Stimulated activated naive CD8-positive, alpha-beta T cell treated with anti-CD3 and anti-CD28 coated beads, Interleukin-15, amount 100 ng/mL, for 72 hours (primary cell): ENCODE measurements at places on chromosomes 1 and 21.

DNA sequence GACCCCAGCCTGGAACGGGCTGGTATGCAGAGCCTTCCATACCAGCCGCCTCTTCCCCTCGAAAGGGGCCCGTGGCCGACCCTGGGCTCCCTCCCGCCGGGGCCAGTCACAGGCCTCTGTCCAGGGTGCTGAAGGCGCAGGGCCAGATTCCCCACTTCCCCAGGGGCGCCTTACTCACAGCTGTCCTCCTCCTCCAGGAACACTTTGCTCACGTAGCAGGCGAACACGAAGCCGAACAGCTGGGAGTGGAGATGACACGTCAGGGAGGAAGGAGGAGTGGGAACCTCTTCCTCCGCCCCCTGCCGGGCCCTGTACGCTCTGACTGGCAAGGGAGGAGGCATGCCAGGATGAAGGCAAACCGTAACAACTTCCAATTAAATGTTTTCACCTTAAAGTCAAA is 57.3 kb downstream of the NKAIN1 start:
- peak; percentile 37 for DNase-seq

- DNase-seq = no peak
Observed at GRCh38 chr1:215083383-215083961, 935 bp downstream of the KCNK2 start.

- no peak for DNase-seq
Observed at GRCh38 chr1:15693371-15693770, 9.3 kb downstream of the PLEKHM2 start.

DNA sequence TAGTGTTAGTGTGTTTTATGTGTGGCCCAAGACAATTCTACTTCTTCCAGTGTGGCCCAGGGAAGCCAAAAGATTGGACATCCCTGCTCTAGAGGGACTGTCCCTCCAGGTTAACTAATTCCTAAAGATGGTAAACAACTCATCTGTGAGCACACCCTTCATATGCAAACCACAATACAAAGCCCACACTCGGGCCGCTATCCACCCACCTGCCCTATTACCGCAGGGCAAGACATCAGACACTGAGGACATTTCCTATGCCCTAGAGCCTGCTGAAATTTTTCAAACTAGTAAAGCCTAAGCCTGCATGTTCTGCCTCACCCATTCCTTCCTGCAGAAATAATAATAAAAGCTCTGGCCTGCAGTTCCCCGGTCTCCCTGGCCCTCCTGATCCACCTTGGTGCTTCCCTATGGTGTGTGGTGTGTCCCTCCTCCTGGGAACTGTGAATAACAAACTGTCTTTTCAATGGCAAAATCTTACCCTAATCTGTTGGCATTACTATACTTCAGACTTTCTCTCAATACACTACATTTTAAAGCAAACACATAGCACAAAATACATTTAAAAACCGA is 39.3 kb upstream of the NTPCR start:
- DNase-seq = no peak

- DNase-seq = no peak
Observed at GRCh38 chr21:18424276-18424675, 20.7 kb upstream of the TMPRSS15 start.

DNA sequence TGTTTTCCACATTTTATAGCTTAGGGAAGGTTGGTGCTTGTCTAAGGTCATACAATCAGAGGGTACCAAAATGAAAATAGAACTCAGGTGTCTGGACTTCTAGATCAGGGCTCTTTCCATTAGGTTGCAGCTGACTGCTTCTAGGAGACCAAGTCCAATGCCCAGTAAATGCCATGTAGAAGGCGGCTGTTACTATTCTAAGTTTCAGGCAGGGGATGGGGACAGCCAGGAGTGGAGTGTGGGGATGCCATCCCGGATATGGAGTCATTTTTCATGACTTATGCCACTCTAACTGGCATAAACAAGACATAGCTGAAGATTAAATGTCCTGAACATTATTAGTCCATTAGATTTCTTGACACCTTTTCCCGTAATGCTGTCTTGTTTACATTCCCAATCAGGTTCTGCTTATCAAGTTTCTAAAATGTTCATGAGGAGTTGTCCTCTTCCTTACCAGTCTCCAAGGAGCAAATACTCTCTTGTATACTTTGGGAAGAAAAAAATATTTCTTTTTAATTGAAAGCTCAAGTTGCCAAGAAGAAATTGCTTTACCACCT is 31.5 kb downstream of the XCL1 start:
- DNase-seq = no peak

GRCh38 chr1:114397601-114398000 is 113.4 kb downstream of the TRIM33 start:
- DNase-seq = no peak

- no peak for DNase-seq
Observed at GRCh38 chr1:186761358-186761757, 67.4 kb upstream of the PLA2G4A start.

- peak; percentile 18 for DNase-seq
Observed at GRCh38 chr21:15732290-15732995, 2.7 kb downstream of the USP25 start.

DNA sequence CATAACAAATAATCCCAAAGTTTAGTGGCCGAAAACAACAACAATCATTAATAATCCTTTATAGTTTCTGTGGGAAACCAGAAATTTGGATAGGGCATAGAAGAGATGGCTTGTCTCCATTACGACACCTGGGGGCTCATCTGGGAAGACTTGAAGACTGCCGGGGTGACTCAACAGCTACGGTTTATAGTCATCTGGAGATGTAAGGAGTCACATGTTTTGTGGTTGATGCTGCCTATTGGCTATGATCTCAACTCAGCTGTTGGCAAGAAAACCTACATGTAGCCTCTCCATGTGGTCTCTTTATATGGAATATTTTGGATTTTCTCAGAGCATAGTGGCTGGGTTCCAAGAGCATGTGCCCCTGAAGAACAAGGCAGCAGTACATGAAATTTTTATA is 29.3 kb upstream of the TSPAN2 start:
- DNase-seq = no peak

DNA sequence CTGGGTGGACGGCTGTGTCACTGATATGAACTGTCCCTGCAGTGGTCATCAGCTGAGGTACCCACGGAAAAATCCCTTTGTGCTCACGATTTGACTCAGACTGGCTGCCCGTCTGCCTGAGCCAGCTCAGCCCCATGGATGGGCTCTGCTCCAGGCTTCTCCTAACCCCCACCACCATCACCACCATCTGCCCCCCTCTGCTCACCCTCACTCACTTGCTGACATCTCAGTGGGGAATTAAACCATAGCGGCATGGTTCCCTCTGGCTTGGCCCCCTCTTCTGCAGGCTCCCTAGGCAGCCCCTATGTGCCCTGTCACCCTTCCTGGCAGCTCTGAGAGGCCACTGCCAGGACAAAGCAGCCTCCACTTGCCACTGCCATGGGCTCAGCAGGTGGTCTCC is 17.3 kb downstream of the SLC6A9 start:
- no peak for DNase-seq

DNA sequence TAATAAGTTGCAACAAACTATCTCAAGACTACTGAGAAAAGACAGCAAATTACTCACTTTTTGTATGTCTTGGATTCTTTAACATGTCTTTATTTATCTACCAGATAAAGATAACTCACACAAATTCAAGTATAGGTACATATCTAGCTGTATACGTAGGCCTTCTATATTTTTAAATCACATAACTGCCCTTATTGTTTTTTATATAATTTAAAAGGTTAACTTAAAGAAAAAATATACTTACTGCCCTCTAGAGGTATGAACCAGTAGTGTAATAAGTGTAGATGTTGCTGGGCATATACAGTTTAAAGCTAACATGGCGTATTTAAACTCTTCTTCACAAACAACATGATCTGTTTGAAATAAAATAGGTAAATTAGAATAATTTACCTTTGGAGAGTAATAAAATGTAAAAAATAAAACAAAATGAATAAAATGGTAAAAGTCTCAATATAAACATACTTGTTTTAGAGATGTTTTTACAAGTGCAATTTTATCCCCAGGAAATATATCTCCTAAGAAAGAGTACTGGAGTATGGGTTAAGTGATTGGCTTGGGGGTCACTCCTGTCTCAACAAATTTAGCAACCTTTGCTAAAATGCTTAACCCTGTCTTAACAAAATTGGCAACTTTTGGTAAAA is 235.2 kb downstream of the KCNT2 start:
- DNase-seq = no peak

DNA sequence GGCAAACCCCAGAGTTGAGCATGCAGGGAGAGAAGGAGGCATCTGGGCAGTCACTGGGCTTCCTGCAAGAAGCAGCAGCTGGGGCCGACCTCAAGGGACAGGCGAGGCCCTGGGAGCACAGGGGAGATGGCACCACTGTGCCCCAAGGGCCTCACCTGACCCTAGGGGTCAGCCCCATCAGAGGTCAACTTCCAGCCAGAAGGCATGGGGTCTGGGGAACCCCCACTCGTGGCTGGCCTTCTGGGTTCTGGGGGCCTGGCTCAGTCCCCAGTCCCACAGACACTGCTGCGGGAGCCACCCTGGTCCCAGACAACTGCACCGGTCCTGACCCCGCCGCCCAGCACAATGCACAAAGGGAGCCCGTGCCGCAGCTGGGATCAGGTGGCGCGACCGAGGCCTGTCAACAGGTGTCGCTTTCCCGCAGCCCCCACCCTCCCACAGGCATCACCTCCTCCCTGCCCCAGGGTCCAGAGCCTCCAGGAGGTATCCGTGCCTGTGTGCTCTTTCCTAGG is 6.2 kb downstream of the WNT9A start:
- no peak for DNase-seq

GRCh38 chr1:45796946-45797345 is 6.5 kb upstream of the MAST2 start:
- DNase-seq = no peak

DNA sequence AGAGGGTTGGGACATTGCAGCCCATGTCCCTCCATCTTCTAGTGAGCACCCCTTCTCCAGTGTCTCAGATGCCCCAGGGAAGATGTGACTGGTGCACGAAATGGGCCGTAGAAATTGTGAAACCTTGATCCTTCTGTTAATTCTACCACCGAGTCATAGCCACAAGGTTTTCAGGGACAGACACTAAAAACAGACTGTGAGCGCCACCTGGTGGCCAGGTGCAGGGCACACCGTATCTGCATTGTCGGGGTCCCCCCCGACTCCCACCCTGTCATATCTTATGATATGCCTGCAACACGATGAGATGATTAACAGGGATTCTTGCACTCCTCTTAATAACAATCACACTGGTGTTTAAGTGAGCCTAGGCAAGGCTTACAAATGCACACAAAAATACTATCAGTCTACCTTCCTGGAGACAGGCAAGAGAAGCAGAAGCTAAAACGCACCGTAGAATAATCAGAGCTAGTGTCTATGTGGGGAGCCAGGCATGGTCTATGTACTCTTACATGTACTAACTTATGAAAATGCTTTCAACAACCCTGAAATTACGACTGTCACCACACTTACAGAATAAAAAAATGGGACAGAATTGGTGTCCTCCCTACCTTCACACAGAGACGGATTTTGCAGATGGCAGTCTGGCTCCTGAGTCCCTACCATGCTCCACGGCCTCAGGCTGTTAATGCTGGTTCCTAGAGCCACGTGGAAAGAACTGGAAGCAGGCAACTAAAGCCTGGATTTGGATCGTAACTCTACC is 57.9 kb downstream of the FHAD1 start:
- peak; percentile 64 for DNase-seq

GRCh38 chr21:44952929-44953627 is 13.2 kb downstream of the SLX9 start:
- DNase-seq = no peak

GRCh38 chr1:94921977-94922376 is 4.9 kb downstream of the CNN3 start:
- no peak for DNase-seq

GRCh38 chr1:63199706-63200335 is 122.5 kb upstream of the FOXD3 start:
- no peak for DNase-seq

GRCh38 chr1:96944432-96945092 is 223.0 kb downstream of the PTBP2 start:
- DNase-seq = no peak

DNA sequence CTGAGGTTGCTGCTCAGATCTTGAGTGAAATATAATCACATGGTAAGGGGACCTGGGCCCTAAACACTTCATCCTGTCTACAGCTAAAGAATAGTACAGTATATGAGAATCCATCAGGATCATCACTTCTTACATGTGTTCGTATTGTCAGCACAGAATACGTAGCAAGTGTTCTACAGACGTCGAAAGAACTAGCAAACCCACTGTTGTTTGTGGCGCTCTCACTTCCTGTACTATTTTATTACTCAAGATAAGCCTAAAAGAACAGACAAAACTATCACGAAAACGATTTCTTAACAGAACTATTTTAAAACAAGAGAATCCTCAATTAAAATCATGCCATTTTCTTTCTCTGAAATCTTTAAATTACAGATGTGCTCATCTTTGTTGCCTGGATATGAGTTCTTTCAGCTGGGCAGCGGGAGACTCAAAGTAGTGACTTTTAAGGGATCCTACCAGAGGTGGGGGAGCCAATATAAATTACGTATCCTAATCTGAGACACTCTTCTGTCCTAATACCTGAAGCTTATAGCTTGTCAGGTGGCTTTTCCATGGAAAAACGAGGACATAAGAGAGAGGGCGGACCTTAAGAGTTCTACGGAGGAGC is 724 bp downstream of the ST7L start:
- peak; percentile 17 for DNase-seq

- no peak for DNase-seq
Observed at GRCh38 chr21:38494251-38494642, 4.0 kb downstream of the ERG start.

- no peak for DNase-seq
Observed at GRCh38 chr21:32782698-32783097, 11.1 kb upstream of the PAXBP1 start.

DNA sequence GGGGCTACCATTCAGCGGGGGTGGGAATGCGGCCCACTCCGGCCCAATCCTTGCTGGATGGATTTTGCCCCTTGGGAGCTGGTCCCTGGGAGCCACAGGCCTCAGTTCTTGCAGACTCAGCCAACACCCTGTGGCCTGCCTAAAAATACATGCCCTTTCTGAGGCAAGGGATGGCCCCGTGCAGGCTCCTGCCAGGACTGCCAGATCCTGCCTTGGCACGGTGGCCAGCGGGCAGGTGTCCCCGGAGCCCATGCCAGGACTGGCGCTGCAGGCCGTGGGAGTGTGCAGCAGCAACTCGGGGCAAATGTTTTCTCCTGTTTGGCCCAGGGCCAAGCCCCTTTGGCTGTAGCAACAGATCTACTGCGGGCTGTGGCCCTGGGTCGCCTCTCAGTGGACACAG is 1.6 kb upstream of the PANK4 start:
- DNase-seq = no peak

GRCh38 chr1:94721240-94721639 is 98.9 kb upstream of the SLC44A3 start:
- DNase-seq = no peak

- peak; percentile 15 for DNase-seq
Observed at GRCh38 chr1:116374353-116375147, 1.5 kb downstream of the ATP1A1 start.
